ENCODE measurements at places on chromosomes 6 and 20.
A peak's percentile ranks its signal among the peaks of the same experiment; 100 is the strongest.

GRCh38 chr20:13684566-13685222 is 46.0 kb upstream of the TASP1 start:
- DNase-seq = no peak

DNA sequence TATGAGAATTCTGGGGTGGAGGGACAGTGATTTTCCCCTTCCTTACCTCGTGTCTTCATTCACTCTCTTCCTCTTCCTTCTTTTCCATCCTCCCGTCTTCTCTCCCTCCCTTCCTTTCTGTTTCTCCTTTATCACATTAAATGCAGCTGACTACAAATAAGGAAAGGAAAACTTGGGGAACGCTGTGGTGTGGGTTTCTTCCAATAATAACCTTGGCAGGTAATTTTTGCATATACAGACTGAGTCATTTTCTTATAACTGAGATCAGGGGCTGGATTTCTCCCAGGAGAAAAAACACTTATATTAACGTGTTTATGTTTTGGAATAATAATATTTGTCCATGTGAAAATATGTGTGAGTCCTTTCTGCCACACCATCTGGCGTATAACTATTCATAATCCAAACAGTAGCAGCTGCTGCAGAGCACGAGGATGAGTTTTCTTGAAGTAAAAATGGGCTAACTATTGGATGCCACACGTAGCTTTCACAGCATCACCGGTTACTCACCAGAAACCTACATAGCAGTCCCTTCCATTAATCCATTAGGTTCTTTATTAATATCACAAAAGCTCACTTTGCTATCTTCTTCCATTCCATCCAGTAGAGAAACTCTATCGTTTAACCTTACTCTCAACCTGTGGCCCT is 139.2 kb upstream of the SASH1 start:
- DNase-seq = no peak

DNA sequence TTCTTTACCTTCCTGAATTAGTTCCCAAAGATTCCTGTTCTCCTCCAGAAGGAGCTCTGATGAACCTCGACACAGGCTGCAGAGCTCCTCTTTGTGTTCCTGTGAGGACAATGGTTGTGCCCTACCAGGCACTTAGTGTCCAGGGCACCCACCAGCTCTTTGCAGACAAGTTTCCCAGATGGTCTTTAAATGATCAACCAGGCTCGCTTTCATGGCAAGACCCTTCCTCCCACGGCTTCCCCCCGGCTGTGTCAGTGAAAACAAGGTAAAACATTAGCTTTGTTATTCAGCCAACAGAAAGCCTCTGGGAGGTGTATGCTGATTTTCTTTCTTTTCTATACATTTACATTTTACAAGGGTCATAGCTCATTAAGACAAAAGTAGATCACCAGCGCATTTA is 32.3 kb upstream of the CNKSR3 start:
- no peak for DNase-seq

GRCh38 chr20:57661746-57662455 is 41.7 kb upstream of the ZBP1 start:
- DNase-seq = no peak

DNA sequence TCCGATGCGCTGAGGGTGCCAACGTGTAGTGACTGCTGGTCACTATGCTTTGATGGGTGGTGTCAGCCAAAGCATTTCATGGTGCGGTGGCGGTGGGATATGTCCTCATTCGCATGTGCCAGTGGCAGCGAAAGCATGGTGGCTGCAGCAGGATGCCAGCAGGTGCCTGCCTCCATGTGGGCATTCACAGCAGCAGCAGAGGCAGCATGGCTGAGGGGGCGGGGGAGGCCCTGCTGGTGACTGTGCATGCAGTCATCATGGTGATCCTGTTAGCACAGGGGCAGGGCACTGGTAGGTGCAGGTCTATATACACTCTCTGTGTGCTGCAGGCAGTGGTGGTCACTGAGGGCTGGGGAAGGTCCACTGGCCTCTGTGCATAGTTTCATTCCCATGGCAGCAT is 22.0 kb downstream of the FIG4 start:
- no peak for DNase-seq

GRCh38 chr20:10507052-10507451 is 71.9 kb downstream of the SLX4IP start:
- DNase-seq = no peak

GRCh38 chr6:21181866-21182265 is 411.7 kb upstream of the SOX4 start:
- no peak for DNase-seq

DNA sequence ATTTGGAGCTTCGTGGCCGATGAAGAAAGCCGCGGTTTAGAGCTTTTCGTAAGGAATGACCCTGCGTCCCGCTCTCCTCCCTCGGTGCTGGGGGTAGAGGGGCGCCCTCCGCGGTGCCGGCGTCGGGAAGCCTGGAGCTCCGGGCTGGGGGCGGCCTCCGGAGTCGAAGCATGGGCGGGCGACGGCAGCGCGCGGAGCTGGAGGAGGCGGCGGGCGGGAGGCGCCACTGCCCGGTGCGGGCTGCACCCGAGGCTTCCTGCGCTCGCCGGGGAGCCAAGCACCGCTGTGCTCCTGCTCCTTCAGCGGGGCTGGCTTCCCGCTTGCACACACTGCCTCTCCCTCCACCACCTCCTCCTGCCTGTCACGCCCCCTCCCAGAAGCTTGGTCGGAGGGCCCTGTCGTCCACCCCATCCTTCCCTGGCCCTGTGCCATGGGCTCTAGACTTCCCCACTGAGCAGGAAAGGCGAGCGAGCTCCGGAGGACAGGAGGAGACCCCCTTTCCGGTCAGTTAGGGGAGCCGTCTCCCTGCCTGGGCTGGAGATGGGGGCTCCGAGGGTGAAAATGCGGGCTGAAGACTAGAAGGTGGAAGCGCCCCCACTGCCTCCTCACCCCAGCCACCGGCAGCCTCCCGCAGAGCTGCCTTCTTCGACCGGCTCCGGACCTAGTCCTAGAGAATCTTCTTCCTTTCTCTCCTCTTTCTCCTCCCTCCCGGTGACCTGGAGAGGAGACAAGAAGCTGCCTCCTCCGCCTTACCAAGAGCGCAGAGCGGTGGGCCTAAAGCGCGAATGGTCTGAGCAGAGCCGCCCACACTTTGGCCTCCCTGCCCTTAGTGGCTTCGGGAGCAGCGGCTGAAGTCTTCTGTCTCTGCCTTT is 1.8 kb downstream of the CDH4 start:
- DNase-seq = no peak

DNA sequence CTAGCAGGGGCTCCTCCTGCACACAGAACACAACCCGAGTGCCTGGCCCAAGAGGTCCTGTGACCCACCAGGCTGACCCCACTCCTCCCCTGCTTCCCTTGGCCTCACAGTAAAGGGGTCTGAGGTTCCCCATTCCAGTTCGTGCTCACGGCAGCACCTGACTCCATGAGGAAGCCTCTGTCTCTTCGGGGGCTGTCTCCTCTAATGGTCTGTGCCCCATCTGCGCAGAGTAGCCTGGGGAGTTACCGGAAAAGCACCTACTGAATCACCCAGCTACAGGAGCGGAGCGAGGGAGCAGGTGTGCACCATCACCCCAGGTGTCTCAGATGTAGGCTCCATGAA is 93.2 kb downstream of the ASXL1 start:
- DNase-seq = no peak

- DNase-seq = no peak
Measured at GRCh38 chr20:48930035-48930434, 8.5 kb downstream of the ARFGEF2 start.

GRCh38 chr6:9417400-9417799 is 982.1 kb upstream of the SLC35B3 start:
- no peak for DNase-seq

DNA sequence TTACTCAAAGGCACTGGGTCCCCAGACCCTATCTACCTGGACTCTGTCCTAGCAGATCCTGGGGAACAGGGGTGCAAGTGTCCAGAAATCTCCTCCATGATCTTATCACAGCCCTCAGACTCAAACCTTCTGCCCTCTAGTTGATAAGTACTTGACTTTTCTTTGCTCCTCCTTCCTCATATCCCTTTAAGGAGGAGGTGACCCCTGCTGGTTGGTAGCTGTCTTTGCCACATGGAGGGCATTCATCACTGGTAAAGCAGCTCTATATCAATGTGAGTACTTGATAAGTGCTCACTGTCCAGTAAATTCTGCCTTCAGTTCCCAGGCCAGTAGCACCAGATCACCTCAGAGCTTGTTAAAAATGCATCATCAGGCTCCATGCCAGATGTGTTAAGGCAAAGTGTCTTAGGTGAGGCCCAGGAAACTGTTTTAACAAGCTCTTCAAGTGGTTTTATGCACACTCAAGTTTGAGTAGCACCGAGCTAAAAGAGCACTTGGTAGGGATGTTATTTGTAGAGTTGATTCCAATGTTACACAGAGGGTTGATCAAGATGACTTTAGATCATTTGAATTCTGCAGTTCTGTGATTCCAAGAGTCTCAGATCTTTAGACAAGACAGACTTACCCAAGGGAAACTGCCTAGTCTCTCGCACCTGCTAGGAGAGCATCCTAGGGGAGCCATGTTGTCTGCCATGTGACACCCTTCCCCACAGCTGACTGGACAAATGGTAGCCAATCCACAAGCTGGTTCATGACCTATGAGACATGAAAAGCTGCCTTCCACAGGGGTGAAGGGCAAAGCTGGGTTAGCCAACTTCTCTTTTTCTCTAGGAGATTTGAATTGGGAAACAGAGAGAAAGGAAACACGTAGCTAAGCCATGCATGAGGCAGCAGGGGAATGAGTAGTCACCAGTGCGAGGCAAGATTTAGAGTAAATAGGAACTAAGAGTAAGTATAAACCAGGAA is 18.6 kb downstream of the TREML2 start:
- DNase-seq = peak; percentile 99

GRCh38 chr20:35472209-35472608 is 16.8 kb downstream of the CEP250 start:
- DNase-seq = no peak

- no peak for DNase-seq
Measured at GRCh38 chr6:90421666-90422065, 125.0 kb upstream of the BACH2 start.

DNA sequence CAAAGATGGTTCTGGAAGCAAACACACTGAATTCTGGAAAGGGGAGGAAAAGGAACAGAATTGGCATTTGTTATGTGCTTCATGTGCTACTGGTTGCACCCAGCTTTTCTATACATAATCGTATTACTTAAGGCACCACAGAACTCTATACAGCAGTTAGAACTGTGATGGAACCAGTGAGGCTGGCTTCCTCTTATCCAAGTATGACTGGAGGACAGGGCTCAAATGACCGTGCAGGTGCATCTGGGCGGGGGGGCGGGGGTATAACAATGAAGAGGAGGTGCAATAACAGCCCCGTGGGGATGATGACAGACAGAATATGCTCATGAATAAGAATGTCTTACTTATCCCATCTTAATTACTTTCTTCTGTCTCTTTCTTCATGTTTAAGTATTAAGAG is 144.2 kb downstream of the BTBD9 start:
- no peak for DNase-seq

GRCh38 chr6:41045664-41046063 is 3.4 kb downstream of the TSPO2 start:
- no peak for DNase-seq

DNA sequence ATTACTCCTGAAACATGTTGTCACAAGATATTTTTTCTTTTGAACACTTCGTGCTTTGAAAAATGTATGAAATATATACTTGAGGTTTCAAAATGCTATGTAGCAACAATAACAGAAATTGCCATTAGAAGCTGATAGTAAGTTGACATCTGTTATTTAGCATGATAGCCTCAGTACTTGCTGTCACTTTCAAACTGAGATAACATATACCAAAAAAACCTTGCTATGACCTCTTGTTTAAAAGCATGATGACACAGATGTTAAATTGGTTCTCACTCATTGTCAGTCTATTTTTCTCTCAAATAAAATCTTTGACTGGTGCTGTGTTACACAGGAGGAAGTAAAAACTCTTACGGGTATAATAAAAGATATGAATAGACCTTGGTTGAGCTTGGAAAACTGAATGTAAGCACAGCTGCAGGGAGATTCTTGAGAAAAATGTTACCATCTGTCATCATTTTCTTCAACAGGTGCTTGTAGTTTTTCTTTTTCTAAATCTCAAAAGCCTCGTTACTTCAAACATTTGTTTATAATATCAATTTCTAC is 18.6 kb downstream of the MOXD1 start:
- no peak for DNase-seq

DNA sequence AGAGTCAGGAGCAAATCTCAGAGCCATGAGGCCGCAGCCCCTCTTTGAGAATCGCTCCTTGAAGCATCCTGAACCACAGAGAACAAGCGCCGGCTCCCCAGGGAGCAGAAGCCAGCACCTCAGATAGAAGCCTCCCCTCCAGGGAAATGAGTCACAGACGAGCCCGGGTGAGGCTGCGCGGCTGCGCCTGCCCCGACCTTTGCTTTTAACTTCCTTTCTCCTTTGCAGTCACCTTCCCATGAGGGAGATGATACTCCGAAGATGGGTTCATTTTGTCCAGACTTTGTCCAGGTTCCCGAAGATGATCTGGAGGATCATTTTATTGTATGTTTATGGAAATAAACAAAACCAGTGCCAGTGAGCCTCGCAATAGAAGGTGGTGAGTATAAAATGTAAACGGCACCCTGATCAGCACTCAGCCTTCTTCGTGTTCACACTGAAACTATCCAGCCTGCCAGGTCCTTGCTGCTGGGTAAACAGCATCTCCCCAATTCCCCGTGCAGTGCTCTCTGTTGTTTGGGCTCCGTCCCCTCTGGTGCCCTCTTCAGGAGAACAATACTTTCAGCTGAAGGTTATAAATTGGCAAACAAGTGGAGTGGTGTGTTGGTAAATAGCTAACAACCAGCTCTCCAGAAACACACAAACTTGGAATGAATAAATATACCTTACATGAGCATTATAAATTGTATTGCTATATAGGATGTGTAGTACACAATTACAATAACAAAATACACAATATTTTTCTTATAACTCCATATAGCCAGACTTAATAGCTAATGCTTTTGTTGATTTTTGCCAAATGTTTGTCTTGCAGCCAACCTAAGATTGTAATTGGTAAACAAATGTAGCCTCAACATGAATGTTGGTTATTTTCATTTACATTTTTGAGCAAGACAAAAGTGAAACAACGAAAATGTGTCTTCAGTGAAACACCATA is 41.4 kb upstream of the TMEM181 start:
- peak; percentile 63 for DNase-seq

DNA sequence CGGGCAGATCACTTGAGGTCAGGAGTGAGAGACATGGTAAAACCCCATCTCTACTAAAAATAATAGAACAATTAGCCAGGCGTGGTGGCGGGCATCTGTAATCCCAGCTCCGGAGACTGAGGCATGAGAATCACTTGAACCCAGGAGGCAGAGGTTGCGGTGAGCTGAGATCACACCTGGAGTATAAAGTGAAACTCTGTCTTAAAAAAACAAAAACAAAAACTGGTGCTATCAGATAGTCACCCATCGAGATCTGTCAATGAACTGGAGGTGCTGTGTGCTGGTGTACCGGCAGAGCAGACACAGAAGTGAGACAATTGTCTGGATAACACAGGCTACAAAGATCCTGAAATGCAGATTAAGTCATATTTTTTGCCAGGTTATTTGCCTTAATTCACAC is 24.7 kb downstream of the CTCFL start:
- DNase-seq = no peak

DNA sequence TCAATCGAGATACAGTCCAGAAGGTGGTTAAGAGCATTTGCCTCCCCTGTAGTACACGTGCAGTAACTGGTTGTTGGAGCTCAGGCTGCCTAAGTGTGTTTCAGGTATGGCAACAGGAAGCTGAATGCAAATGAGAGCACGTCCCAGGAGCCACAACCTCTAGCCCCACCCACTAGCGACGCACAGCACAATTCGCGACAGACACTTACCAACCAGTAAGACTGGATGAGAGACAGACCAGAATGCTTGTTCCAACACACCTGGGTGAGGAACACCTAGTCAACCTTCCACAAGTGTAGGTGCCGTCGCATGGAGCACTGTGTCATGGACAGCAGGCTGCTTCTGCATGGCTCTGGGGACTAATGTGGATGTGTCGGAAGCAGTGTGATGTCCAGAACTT is 7.2 kb upstream of the SERPINB1 start:
- no peak for DNase-seq

All from AML-193 (cell line).